ENCODE measurements at places on chromosomes 16 and 17. TPM values are rescaled to one million over a fixed set of nuclear protein-coding genes. Genes with fewer than 3 reads are reported as not detected.

DNA sequence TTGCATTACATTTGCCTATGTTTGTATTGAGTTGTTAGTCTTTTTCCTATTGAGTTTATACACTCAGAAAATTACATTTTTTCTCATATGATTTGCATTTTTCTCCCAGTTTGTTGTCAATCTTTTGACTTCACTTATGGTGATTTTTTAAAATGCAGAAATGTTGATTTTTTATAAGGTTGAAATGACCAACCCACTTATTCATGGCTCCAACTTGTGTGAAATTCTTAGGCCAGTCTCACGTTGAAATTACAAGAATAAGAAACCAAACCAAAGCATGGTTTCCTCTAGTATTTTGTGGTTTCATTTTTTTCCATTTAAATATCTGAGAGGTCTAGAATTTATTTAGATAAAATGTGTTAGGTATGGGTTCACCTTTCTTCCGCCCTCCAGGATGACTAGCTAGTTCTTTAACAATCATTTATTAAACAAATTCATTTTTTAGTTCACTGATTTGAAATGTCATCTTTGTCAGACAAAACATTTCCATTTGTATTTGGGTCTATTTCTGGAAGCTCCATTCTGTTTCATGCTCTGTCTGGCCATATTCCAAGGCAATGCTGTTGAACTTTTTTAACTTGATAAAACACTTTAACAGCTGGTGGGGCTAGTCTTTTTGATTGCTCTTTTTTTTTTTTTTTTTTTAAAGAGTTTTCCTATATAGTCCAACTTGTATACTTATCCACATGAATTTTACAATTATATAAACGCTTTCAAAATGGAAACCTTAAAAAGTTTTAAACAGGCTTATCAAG is 40.0 kb downstream of the FAM20A start:
- DNase-seq: no peak

- no peak for DNase-seq
Observed at GRCh38 chr16:10809706-10810105, 8.9 kb downstream of the TVP23A start.

- no peak for DNase-seq
Observed at GRCh38 chr17:74921026-74921681, 1.9 kb downstream of the USH1G start.

NUDT7 gene
- total RNA-seq: 3.4 TPM

SYCE1L gene
- total RNA-seq: 4.2 TPM

DNA sequence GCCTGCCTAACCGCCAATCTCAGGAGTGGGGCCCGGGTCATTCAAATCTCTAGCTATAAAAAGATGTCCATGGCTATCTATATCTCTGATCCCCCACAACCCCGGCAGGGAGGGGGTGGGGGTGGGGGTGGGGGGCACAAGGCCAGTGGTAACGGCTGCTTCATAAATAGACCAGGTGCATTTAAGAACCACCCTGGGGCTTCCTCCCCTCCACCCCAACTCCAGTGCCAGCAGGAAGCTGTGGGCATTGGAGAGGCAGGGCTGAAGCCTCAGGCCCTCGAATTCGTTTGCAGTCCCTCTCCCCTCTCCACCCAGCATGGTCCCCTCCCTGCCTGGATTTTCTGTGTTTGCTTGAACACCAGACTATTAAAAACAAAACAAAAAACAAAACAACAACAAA is 56.0 kb downstream of the RAP1GAP2 start:
- DNase-seq: no peak

DNA sequence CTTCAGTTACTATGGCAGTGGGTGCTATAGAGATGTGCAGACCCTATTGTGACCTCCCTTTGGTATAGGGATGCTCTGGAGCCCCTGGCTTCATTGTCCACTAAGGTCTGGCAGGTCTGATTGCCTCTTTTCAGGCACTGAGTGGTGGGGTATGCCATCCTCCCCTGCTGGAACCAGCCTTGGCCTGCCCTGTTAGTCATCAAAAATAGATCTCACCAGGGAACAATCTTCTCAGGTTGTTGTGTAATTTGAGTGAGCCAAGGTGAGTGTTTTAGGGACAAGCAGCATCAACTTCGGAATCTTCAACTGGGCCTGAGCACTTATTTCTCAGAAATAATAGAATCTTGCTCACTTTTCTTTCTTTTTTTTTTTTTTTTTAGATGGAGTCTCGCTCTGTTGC is 19.6 kb downstream of the HMOX2 start:
- DNase-seq: no peak

- no peak for DNase-seq
Observed at GRCh38 chr17:55730808-55731207, 8.1 kb upstream of the TMEM100 start.

MT1B gene
- total RNA-seq: not detected

GRCh38 chr17:53630115-53630514 is 192.6 kb upstream of the KIF2B start:
- DNase-seq: no peak

DNA sequence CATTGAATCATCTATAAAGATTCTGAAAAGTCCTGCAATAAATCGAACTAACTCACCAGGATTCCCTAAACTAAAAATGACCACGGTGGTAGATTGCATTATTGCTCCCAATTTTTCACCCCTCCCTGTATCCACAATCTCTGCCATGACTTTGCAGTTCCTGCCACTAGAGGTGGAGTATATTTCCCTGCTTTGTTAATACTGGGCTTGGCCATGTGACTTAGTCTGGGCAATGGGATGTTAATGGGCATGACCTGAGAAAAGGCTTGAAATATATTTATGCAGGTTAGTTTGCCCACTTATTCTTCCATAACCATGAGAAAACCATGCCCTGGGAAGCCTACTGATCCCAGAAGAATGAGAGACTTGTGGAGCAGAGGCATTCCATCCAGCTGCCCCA is 59.1 kb downstream of the NOG start:
- no peak for DNase-seq

DNA sequence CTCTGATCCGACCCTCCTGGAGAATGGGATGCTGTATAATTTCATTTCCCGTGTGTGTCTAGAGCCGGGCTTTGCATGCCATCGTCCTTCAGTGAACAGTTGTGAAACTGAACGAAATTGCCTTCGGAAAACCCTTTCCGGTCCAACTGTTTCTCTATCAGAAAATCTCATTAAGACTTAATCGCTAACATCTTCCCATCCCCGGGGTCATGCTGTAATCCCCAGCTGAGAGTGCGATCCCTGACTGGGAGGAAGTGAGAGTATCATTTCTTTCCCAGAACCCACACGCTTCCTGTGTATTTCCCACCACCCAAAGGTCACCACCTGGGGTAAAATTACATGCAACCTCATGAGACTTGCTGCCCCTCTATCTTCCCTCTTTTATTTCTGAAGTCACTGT is 75.6 kb upstream of the RBFOX1 start:
- no peak for DNase-seq

ZP2 gene
- not detected for total RNA-seq

GRCh38 chr17:11506635-11507034 is 91.6 kb upstream of the DNAH9 start:
- DNase-seq: no peak

- DNase-seq: peak; percentile 96
Observed at GRCh38 chr17:28950017-28950751, 1.1 kb downstream of the PHF12 start.

ADAMTS18 gene
- 0.25 TPM for total RNA-seq

DNA sequence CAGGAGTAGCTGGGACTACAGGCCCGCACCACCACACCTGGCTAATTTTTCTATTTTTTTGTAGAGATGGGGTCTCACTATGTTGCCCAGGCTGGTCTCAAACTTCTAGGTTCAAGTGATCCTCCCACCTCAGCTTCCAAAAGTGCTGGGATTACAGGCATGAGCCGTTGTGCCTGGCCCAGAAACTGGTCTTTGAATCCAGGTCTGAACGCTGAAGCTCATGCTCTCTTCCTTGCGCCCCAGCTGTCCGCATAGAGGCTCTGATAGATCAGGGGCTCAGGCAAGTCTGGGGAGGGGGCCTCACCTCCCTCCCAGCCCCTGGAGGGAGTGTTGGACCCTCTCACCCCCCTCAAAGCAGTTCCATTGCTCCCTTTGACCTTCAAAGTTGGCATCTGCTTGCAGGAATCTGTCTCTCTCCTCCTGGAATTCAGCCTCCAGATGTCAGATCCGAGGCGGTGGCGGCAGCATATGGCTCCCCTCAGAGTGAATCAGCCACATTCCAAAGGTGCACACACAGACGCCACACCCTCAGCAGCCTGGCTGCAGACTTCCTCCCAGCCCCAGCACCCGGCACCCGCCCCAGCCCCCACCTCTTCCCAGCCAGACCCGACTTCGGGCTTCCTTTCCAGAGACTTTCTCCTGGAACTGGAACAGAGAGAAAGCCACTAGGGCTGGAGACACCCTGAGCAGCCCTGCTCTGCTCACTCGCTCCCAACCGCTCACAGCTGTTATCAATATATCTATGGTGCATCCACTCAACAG is 16.9 kb upstream of the GLIS2 start:
- DNase-seq: no peak

- DNase-seq: no peak
Observed at GRCh38 chr16:82157836-82158235, 12.2 kb downstream of the MPHOSPH6 start.

SLC12A3 gene
- total RNA-seq: not detected

GRCh38 chr16:87742781-87743490 is 22.9 kb downstream of the KLHDC4 start:
- DNase-seq: no peak

SP6 gene
- 3.9 TPM for total RNA-seq

- peak; percentile 32 for DNase-seq
Observed at GRCh38 chr17:77721846-77722160, 236.7 kb upstream of the TNRC6C start.

SAMD14 gene
- total RNA-seq: 4.4 TPM

GRCh38 chr17:69123626-69124025 is 18.1 kb downstream of the ABCA6 start:
- no peak for DNase-seq

GRCh38 chr17:350706-351448 is 1.7 kb downstream of the RPH3AL start:
- no peak for DNase-seq

- no peak for DNase-seq
Observed at GRCh38 chr16:86520317-86521210, 10.2 kb downstream of the FOXF1 start.

GRCh38 chr16:3607161-3607560 is 4.2 kb downstream of the SLX4 start:
- no peak for DNase-seq

TEN1 gene
- total RNA-seq: 10.3 TPM

- peak; percentile 56 for DNase-seq
Observed at GRCh38 chr17:58375811-58376210, 23.8 kb upstream of the SUPT4H1 start.

DNA sequence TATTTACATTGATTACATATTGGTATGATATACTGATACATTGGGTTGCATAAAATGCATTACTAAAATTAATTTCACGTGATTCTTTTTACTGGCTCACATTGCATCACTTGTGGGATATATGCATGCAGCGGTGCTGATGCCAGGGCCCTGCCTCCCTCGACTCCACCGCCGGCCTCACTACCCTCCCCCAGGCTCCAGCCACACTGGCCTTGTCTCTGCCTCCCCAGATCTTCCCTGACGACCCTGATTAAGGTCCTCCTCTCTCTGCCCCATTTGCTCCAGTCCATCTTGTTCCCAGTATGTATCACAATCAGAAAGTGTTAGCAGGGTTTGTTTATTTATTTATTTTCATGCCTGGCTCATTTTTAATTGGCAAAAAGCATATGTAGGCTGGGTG is 306.8 kb downstream of the FOXL1 start:
- DNase-seq: no peak

PRRT2 gene
- 20.4 TPM for total RNA-seq

TMC7 gene
- total RNA-seq: 1.7 TPM

All from vagina (tissue), 2 donors.